ENCODE measurements at places on chromosomes 12 and 14. TPM values are rescaled to one million over a fixed set of nuclear protein-coding genes. Genes with fewer than 3 reads are reported as not detected.

Gene PTPRQ
- 0.49 TPM for polyA plus RNA-seq

- DNase-seq, result no peak
- no peak overlapping the region for H3K27ac ChIP-seq
- no peaks in the 10 kb centered on the region for H3K36me3 ChIP-seq
- H3K4me1 ChIP-seq, result no peaks in the 10 kb centered on the region
- no peaks in the 10 kb centered on the region for H3K27me3 ChIP-seq
These were observed 34.3 kb downstream of the ERG28 start for GRCh38 chr14:75626396-75626795.

DNA sequence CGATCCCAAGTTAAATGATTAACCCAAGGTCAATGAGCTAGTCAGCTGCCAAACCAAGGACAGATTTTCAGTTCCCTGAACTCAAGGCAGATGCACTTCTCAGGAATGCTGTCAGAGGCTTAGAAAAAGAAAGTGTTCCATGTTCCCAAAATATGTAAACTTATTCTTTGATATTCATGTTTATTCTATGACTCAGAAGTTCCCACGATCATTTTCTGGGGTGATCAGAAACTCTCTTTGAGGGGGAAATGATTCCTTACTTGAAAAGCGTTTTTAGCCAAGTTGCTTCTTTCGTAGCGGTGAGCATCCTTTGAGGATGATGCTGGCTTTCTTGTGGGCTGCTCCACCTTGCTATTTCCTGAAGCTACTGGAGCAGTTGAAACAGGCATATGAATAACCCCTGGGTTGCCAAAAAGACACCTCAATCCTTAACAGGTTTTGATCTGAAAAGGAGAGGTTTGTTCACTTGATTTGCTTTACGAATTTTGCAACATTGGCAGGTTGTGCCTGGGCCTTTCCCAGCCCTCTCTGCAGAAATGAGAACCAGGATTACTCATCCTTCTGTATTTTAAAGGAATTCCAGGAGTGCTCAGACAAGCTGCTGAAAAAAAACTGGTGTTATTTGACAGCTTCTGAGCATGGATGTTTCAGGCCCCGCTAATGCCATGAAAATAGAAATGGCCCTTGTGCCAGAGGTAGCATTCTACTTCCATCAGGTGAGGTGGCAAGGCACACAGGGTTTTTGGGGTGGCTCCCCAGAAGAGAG lies 121.4 kb upstream of the HIF1A start:
- H3K36me3 ChIP-seq, result no peaks in the 10 kb centered on the region
- no peak overlapping the region for H3K4me3 ChIP-seq

DNA sequence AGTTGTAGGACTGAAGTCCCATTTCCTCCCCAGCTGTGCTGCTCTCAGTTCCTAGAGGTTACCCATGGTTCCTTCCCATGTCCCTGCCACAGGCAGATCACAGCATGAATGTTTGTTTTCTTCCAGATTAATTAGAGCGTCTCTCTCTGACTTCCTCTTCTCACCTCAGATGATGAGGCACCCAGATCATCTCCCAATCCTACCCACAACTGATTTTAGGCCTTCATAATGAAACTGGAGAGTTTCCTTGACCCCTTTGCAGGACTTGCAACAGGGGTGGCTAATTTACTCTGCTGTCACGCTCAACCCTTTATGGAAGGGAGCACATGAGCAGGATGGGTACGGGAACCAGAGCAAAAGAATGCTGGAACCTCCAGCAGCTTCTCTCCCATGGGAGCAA lies 32.1 kb upstream of the TXNRD1 start:
- peak overlapping the region; percentile 57 for H3K27ac ChIP-seq
- H3K36me3 ChIP-seq, result no peaks in the 10 kb centered on the region
- no peaks in the 10 kb centered on the region for H3K27me3 ChIP-seq
- no peak for DNase-seq
- H3K4me1 ChIP-seq, result no peaks in the 10 kb centered on the region

DNA sequence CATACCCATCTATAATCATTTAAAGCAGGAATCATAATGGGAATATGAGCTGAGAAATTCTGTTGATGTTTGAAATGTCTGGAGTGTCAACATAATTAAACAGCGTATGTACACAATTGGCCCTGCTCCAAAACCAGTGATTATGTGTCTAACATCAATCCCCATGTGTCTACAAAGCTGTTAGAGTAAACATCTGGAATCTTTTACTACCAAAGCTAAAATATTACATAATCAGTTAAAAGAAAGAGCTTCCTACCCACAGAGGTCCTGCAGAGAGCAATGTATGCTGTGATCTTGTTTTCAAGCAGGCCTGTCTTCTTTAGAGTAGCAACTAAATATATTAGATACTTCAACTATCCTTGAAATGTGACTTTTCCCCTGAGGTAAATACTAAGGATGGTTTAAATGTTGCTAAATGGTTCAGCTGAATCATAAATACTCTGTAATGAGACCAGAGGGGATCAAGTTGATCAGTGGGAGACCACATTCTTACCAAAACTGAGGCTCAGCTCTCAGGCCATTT lies 74.3 kb downstream of the RASSF8 start:
- H3K4me1 ChIP-seq, result peaks cover 27% of the 10 kb centered on the region
- DNase-seq, result no peak
- no peak overlapping the region for H3K27ac ChIP-seq
- no peak overlapping the region for H3K4me3 ChIP-seq

GRCh38 chr12:112870267-112870980 lies 36.3 kb upstream of the OAS1 start:
- no peak overlapping the region for H3K4me3 ChIP-seq
- no peak overlapping the region for H3K27ac ChIP-seq
- no peaks in the 10 kb centered on the region for H3K4me1 ChIP-seq
- no peaks in the 10 kb centered on the region for H3K36me3 ChIP-seq
- H3K27me3 ChIP-seq, result no peaks in the 10 kb centered on the region

DNA sequence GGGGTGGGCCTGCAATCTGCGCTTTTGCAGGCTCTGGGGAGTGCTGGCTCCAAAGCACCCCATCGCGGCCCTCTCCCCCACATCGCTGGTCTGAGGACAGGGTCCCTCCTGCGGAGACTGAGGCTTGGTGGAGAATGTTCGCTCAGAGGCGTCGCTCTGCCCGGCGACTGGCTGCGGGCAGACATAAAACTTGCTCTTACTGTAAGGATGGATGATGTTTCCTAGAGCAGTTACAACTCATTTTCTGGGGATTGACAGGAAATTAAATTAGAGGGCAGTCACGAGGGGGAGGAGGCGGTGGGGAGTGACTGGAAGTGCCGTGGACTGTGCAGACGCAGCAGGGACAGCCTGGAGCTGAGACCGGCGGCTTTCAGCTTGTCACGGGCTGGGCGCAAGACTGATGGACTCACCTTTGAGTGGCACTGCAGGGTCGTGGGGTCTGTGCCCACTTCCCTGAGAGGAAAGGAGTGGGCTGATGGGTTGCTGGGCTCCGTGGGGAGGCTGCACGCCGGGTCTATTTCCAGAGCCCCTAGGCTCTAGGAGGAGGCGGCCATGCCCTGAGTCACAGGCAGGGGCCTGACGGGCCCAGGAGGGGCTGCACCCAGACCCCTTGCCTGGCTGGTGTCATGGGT lies 32.8 kb downstream of the NOC4L start:
- peaks cover 19% of the 10 kb centered on the region for H3K27me3 ChIP-seq
- no peak overlapping the region for H3K27ac ChIP-seq
- H3K4me3 ChIP-seq, result no peak overlapping the region
- H3K36me3 ChIP-seq, result no peaks in the 10 kb centered on the region
- no peak for DNase-seq

DNA sequence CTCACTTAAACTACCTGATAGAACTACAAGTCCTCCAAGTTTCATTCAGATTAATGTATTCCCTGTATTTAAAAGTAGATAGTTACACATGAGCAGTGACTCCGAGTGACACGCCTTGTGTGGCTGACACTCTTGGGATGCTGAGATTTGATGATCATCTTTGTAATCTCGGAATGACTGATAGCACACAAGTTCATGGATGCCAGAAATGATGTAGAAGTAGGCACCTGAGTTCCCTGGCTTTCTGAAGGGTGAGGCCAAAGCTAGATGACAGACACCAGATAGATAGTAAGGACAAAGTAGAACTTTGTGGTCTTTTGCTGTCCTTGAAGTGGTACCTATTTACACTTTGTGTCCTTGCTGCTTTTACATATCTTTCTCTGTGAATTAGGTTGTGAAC lies 491.2 kb downstream of the PCNX1 start:
- no peak for DNase-seq
- H3K4me1 ChIP-seq, result peaks cover 8% of the 10 kb centered on the region
- no peaks in the 10 kb centered on the region for H3K27me3 ChIP-seq

- DNase-seq, result no peak
- no peaks in the 10 kb centered on the region for H3K27me3 ChIP-seq
- H3K36me3 ChIP-seq, result no peaks in the 10 kb centered on the region
- H3K27ac ChIP-seq, result no peak overlapping the region
- no peak overlapping the region for H3K4me3 ChIP-seq
These were observed 64.9 kb upstream of the KCNA5 start for GRCh38 chr12:4978737-4979136.

DNA sequence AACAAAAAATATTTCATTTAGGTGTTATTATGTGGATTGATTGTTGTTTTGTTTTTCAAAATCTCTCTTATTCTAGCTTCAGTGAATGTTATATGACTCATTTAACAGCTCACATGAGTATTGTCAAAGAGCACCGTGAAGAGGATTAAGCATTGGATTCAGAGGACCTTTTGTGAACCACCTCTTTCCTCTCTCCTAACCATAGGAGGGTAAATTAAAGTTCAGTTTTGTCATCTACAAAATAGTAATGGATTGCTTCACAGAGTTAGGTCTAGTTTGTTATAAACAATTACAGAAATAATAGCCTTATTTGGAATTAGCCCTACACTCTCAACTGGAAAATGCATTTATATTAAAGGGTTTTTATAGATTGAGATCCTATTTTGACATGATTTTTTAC lies 962 bp upstream of the KERA start:
- no peaks in the 10 kb centered on the region for H3K27me3 ChIP-seq
- no peak overlapping the region for H3K27ac ChIP-seq
- H3K36me3 ChIP-seq, result no peaks in the 10 kb centered on the region
- H3K4me3 ChIP-seq, result no peak overlapping the region
- H3K4me1 ChIP-seq, result no peaks in the 10 kb centered on the region
- DNase-seq, result no peak

Gene RFX4
- 0.05 TPM for polyA plus RNA-seq

Gene JAG2
- 25.3 TPM for polyA plus RNA-seq

GRCh38 chr14:75249251-75249957 lies 29.2 kb upstream of the FOS start:
- no peaks in the 10 kb centered on the region for H3K36me3 ChIP-seq
- no peaks in the 10 kb centered on the region for H3K27me3 ChIP-seq
- no peak overlapping the region for H3K4me3 ChIP-seq
- DNase-seq, result peak; percentile 56
- H3K4me1 ChIP-seq, result peaks cover 13% of the 10 kb centered on the region

Gene TOMM20L
- polyA plus RNA-seq, result not detected

DNA sequence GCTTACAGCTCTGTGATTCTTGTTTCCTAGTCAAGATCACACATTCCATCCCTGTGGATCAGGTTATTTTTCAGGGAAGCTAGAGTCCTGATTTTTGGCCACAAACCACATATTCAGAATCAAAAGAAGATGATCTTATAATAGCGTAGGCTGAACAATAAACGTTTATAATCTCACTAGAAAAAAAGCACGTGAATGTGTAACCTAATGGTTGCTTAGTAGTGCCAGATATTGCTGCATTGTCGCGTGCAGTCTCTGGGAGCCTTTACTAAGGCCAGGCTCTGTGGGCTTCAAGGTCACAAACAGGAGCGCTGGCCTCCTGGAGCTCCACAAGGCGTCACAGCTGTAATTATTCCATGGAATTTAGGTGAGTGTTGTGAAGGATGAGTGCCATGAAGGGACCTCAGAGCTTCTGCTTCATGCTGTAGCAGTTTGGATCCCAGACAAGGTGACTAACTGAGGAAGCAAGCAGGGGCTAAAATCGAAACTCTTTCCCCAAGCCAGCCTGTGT lies 17.4 kb downstream of the CDKN1B start:
- H3K36me3 ChIP-seq, result no peaks in the 10 kb centered on the region
- H3K27ac ChIP-seq, result peak overlapping the region; percentile 69
- peak; percentile 49 for DNase-seq
- H3K4me1 ChIP-seq, result peaks cover 9% of the 10 kb centered on the region
- H3K27me3 ChIP-seq, result no peaks in the 10 kb centered on the region

DNA sequence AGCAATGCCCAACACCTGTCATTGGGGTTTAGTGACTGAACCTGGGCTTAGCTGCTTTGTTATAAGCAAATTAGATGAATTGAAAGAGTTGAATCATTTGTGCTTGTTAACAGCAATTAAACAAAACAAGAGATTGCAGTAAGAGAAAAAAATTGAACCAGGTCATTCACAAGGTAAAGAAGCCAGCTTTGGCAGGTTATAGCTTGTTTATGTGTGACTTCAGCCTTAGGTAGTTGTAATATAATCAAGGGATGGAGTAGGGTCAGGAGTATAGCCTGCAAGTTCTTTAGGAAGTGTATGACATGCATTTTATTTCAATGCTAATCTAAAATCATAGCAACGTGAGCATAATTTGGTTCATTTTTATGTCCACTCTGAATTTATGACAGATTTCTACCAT lies 63.4 kb upstream of the PLEKHG3 start:
- DNase-seq, result no peak
- no peaks in the 10 kb centered on the region for H3K4me1 ChIP-seq
- H3K27me3 ChIP-seq, result no peaks in the 10 kb centered on the region
- no peak overlapping the region for H3K27ac ChIP-seq
- no peak overlapping the region for H3K4me3 ChIP-seq

GRCh38 chr14:77707355-77707723 lies 484 bp downstream of the ALKBH1 start:
- H3K4me1 ChIP-seq, result peaks cover 22% of the 10 kb centered on the region
- no peak overlapping the region for H3K27ac ChIP-seq
- H3K36me3 ChIP-seq, result peaks cover 12% of the 10 kb centered on the region
- DNase-seq, result no peak
- peak overlapping the region; percentile 77 for H3K4me3 ChIP-seq

Gene PROX2
- not detected for polyA plus RNA-seq

DNA sequence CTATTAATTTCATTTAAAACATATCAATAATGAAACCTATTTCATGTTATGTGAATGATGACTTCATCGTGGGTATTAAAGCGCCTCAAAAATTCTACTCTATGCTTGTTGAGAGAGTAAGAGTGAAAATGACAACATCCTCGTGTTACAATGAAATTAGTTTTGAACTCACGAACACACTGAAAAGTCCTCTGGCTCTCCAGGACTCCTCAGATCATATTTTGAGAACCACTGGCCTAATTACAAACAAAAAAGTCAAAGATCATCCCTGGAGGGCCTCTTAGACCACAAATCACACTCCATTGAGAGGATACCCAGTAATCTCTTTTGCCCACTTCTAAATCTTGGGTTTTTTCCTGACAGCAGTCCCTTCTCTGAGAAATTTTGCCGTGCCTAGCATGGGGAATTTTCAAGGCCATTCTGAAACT lies 19.1 kb downstream of the DAAM1 start:
- no peak overlapping the region for H3K27ac ChIP-seq
- H3K4me1 ChIP-seq, result no peaks in the 10 kb centered on the region
- H3K27me3 ChIP-seq, result no peaks in the 10 kb centered on the region
- no peak for DNase-seq

Gene CNTN1
- polyA plus RNA-seq, result 13.9 TPM

GRCh38 chr12:203462-204260 lies 10.3 kb downstream of the SLC6A12 start:
- H3K4me3 ChIP-seq, result peak overlapping the region; percentile 26
- DNase-seq, result peak; percentile 71

DNA sequence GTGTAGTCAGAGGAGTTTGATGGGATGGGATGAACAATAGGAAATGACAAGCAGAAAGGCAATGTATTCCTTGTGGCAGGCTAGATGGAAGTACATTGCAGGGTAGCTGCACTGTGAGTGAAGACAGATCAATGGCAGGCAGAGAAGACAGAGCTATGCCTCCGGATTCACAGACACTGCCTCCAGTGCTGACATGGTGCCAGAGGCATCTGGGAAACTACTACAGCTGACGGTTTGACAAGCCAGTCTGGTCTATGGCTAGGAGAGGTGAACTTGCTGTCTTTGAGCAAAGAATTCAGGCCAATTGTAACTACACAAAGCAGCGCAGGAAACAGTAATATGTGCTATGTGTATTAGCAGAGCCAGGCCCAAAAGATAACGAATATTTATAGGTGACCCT lies 193.5 kb downstream of the DIO2 start:
- no peaks in the 10 kb centered on the region for H3K36me3 ChIP-seq
